ENCODE measurements at places on chromosomes 4 and X.

- DNase-seq, result no peak
Observed at GRCh38 chr4:185896817-185897488, 85.0 kb upstream of the SORBS2 start.

DNA sequence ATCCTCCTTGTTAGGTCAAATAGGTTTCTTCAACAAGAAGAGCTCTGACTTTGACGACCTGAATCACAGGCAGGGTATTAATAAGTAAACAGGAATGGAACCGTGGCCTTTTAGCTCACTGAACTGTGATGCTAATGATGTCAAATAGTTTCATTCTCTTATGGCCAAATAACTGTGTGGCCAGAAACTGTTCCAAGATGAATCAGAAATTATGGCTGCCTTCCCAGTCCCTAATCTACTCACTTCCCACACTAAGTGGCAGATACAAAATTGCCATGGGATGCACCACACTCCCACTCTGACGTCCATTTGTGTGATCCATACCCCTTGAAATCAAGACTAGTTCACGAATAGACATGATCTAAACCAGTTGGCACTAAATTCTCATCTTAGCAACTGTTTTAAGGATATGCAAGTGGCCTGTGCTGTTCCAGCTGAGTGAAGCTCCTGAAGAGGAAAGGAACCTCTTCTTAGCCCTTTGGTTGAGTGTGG lies 455.4 kb downstream of the IL15 start:
- DNase-seq, result no peak

GRCh38 chr4:176034499-176034898 lies 31.1 kb upstream of the WDR17 start:
- no peak for DNase-seq

DNA sequence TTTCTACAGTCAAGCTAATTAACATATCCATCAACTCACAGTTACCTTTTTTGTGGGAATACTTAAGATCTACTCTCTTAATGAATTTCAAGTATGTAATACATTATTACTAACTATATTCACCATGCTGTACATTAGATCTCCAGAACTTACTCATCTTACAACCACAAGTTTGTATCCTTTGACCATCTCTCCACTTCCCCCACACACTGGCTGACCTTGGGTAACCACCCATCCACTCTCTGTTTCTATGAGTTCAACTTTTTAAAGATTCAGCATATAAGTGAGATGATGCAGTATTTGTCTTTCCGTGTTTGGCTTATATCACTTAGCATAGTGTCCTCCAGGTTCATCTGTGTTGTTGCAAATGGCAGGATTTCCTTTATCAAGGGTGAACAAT lies 30.5 kb upstream of the MAGED1 start:
- no peak for DNase-seq

- no peak for DNase-seq
Observed at GRCh38 chrX:102684772-102685520, 27.3 kb upstream of the GPRASP2 start.

GRCh38 chr4:52407545-52407944 lies 251.6 kb downstream of the USP46 start:
- no peak for DNase-seq

DNA sequence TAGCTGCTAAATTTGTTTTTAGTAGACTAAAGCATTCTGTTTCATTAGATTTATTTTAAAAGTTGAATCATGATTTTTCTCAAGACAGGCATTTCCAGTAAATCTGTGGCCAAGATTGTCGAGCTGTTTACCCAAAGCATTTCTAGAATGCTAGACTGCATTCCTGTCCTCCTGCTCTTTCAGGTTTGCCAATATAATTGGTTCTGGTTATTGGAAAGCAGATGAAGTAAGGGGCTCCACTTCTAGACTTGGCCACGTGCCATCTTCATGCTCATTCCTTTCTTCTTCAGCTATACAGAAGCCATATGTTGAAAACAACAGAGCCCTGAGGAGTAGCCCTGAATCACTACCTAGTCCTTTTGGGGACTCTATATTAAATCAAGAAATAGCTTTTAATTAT lies 62.5 kb downstream of the PGRMC2 start:
- no peak for DNase-seq

- no peak for DNase-seq
Observed at GRCh38 chr4:3413675-3414420, 27.9 kb upstream of the HGFAC start.

DNA sequence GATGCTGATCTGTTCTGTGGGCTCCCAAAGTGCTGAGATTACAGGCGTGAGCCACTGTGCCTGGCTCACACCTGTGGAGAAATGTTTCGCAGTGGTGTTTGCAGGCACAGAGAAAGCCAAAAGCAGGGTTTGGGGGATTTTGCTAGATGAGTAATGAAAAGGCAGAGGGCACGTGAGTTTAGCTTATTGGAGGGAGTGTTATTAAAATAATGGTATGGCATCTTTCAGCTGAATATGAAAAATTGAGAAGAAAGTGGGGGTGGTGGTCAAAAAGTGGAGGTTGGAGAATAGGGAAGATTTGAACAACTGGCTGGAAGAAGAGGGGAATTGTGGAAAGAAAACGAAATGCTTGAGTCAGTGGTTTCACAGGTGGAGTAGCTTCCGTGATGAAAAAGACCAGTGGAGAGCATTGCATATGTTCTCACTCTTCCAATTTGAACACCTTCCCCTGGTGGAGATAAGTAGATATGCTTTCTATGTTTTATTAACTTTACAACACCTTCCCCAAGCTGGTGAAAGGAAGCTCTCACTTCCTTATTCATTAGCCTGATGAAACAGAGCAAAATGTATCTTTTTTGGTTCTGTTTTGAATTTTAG lies 1.1 kb upstream of the CHST7 start:
- no peak for DNase-seq

DNA sequence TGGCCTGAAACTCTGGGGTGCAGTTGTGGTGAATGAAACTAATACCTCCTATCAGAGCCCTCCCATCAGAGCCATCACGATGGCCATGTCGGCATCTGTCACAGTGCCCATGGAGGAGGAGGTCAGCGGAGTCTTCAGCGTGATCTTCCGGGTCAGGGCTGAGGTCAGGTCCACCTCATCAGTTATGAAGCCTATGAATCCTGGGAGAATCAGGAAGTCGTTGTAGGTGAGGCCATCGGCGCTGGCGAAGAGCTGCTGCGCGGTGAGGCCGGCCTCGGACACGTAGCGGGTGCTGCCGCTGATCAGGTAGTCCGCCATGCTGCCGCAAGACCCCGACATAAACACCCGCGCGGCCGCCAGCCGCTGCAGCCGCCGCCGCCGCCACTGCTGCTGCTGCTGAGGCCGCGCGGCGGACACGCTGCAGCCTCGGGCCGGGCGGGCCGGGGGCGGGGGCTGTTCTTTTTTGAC lies 376.7 kb upstream of the MAOA start:
- no peak for DNase-seq
